ENCODE measurements at places on chromosomes 7 and 10.

GRCh38 chr10:24390746-24391145 lies 181.8 kb downstream of the KIAA1217 start:
- no peak for DNase-seq

DNA sequence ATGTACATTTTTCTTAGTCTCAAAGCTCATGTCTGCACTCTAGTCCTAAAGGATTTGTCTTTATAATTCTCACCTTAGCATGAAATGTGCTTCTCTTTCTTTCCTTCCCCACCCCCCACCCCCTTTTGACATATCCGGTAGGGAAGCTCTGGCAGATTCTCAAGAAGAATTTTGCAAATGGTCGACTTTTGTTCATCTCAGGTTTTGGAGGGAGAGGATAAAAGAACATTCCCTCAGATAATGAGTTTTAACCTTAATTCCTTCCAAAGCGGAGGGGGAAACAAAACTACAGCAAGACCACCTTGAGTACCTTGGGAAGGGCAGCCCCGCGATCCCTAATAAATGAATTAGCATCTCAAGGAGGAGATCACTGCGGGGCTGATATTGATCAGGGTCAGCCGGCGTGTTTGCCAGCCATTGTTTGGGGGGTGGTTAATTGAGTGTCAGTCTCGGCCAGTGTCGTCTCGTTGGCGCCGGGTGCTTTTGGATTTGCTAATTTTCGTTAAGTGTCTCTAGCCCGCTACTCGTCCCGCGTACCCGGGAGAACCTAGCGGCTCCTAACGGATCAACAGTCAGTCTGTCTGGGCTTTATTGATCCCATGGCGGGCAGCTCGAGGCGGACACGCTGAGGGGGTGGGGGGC lies 874 bp upstream of the BAMBI start:
- DNase-seq = no peak

- no peak for DNase-seq
These were observed 60.4 kb upstream of the CDK1 start for GRCh38 chr10:60717852-60718251.

GRCh38 chr7:132066761-132067171 lies 509.5 kb downstream of the PLXNA4 start:
- no peak for DNase-seq

- no peak for DNase-seq
These were observed 180.3 kb upstream of the GRB10 start for GRCh38 chr7:50962962-50963374.

DNA sequence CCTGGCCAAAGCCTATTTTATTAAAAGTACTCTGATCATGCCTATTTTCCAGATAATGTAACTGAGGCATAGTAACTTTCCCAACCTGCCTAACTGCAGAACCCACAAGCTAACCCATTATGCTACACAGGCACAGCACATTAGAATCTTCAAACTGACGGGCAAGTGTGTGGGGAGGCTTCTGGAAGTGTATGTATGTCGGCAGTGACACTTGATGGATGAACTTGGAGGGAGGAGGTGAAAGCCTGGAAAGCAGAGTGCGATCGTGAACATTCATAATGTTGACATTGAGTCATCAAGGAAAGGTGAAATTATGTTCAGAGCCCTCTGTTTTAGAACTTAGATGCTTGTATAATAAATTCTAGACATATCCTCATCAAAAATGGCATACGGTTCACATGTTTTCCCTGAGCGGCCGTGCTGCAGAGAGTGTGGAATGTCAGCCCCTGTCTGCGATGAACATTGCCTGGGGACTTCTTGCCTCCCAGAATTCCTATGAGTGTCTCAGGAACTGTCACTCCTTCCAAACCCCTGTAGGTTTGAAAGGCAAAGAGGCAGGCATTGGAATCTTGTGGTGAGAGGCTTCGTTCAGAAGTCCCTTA lies 102.4 kb downstream of the SLIT1 start:
- no peak for DNase-seq

DNA sequence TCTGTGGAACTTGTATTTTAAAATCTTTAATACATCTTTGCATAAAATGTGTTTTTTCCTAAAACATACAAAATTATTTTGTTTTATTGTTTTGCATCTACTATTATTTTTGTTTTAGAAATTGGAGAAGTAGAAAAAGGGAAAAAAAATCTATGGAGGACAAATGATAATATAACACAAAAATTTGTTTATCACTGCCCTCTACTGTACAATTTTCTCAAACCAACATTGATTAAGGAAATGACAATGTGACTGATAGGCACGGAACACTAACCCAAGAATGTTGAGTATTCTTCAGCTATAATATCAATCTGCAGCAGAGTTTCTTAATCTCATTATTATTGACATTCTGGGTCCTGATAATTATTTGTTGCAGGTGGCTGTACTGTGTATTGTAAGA lies 9.5 kb upstream of the ING3 start:
- DNase-seq = no peak

DNA sequence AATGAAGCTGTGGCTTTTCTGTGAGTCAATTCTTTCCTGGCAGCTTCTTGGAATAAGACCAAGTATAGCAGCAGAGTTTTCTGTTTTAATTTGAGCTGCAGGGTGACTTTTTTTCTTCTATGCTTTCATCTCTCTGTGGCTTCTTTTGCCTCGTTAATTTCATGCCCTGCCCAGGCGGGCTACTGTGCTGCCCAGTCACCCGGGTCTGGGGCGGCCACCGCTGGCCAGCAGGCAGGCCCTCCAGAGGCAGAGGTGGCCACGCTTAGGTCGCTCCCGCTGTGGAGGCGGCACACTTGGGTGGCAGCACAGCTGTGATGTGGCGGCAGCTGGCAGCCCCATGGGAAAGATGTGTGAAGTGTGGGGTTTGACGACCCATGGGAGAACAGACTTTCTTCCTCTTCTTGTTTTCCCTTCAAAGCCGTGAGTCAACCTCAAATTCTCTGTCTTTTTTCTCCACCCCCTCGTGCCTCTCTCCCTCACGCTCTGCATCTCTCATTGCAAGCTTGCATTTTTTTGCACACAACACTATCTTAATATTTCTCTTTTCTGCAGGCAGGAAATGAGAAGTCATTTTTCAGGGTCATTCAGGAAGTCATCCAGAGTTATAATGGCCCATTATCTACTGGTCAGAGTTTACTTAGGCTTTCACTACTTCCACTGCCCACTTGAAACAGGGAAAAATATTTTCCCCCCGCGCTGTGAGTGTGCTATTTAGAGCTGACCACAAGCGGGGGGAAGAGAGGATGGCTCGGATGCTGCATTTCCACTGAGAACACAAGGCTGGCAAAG lies 67.8 kb downstream of the EGFR start:
- no peak for DNase-seq

DNA sequence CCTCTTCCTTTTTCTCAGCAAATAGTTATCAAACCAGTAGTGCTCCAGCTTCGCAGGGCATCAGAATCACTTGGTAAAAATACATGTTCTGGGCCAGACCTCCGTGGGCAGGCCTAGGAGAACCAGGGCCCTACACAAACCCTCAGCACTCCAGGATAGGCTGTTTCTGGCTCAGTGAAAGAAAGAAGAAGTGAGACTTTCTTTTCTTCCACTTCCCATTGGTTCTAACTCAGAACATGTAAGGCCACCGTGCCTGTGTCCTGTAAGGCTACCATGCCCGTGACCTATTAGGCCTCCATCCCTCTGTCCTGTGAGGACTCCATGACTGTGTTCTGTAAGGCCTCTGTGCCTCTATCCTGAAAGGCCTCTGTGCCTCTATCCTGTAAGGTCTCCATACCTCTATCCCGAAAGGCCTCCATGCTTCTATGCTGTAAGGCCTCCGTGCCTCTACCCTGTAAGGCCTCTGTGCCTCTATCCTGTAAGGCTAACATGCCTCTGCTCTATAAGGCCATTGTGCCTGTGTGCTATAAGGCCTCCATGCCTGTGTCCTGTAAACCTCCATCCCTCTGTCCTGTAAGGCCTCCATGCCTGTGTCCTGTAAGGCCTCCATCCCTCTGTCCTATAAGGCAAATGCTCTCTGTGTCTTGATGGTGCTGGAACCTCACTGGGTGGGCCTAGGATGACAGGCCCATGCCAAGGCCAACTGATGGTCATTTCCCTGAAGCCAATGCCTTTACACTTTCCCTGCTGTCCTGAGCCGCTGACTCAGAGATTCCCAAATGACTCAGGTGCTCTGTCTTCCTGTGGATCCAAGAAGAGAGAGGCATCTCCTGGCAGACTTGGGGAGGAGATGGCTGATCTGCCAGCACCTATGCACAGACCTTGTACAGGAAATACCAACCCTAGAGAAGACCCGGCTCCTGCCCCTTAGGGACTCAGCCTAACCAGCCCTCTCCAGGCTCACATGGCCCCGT lies 96.6 kb upstream of the CACUL1 start:
- no peak for DNase-seq

DNA sequence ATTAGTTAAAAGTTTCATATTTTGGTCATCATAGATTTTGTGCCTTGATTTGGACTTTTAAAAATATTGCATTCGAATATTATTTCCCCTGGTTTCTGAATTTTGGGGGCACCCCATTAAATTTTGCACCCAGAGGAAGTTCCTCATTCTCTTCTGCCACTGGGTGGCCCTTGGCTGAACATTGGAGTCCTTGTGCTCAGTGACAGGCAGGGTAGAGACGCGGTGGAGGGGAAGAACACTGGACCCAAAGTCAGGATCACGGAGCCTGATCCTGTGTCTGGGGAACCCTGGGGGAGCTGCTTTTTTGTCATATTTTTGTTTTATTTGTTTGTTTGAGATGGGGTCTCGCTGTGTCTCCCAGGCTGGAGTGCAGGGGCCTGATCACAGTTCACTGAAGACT lies 74.7 kb downstream of the MKI67 start:
- no peak for DNase-seq

GRCh38 chr7:84637568-84638338 lies 443.2 kb upstream of the SEMA3A start:
- DNase-seq = no peak

- no peak for DNase-seq
These were observed 91.3 kb upstream of the BET1 start for GRCh38 chr7:94095316-94096009.

DNA sequence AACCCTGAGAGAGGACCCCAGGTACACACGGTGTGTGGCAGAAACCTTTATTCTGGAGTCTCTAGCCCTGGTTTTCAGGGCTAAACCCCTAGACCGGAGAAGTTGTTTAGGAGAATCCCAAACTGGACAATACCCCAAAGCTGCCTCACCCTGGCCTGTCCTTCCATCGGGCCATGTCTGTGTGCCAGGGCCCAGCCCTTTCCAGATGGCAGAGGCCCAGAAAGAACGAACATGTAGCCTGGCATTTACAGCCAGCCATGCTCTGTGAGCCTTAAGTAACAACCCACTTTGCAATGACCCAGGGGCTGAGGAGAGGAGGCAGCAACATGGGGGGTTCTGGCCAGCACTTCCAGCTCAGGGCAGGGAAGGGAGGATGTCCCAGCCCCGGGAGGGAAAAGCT lies 142.1 kb downstream of the NEURL1 start:
- no peak for DNase-seq

DNA sequence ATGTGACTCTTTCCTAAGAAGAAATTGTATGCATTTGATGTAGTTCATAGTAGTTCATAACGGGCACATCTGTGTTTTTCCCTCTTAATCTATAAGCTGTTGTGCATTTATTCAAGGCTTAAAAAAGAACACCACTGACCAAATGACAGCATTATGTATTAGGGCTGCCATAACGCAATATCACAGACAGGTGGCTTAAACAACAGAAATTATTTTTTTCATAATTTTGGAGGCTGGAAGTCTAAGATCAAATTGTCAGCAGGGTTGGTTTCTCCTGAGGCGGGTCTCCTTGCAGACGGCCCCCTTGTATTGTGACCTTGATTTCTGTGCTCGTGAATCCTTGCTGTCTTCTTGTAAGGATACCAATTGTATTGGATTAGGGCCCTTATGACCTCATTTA lies 627 bp upstream of the SSMEM1 start:
- no peak for DNase-seq

DNA sequence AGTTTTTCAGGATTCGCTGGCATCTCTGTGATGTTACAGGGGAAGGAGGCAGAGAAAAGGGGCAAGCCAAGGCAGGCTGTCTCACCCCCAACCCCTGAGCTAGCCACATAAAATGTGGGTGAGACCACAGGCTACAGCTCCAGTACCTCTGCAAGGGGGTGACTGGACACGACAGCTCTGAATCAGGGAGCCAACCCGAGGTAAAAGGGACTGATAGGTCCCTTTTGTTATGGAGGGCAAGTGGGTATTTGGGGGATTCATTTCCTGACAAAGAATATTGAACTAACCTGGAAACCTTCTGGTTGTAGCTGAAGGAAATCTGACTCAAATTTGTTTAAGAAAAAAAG lies 67.2 kb downstream of the TACR2 start:
- no peak for DNase-seq

- DNase-seq = no peak
These were observed 320.8 kb upstream of the ZNF32 start for GRCh38 chr10:43969506-43969905.
